ENCODE measurements at places on chromosomes 1 and 21.

DNA sequence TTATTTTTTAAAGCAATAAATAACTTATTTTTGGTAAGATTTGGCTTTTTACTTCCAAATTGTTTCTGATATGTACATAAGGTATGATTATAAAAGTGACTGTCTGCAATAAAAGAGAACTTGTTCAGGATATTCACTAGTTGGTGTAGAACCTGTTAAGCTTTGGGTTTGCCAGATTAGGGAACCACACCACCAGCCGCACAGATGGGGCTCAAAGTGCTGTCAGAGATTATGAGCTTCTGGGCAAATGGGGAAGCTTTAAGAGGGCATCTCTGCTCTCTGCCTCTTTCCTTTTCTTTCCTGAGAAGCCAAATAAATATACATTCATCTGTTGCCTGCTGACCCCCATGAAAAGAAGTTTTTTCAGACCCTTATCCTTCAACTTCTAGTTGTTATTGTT lies 25.4 kb downstream of the IVNS1ABP start:
- no peak for DNase-seq

GRCh38 chr1:6419397-6419803 lies 319 bp downstream of the HES2 start:
- no peak for DNase-seq

DNA sequence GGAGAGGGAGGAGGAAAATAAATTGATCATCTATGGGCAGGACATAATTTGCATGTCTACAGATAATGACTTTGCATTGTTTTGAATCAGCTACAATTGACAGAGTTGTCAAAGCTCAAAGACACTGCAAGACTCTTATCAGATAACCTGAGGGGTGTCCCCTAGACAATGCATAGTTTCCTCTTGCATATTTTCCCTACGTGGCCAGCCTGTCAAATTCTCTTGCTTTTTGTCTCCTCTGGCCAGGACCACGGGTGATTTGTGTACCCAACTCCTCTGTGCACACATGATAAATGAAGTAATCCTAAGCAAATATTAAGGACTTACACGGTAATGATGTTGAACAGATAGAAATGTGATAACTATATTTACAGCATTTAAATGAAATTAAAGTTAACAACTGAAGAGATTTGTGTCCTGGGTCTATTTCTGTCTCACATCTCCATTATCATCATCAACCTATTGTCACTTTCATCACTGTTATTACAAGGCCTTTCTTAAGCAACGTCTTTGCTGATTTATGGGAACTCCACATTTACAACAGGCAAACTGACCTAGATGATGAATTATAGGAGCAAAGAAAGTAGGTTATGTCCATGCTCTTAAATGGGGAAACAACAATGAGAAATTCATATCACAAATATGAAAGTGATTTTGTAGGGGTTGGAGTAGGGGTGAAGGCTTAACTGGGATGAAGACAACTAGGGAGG lies 18.8 kb downstream of the BATF3 start:
- DNase-seq = no peak

DNA sequence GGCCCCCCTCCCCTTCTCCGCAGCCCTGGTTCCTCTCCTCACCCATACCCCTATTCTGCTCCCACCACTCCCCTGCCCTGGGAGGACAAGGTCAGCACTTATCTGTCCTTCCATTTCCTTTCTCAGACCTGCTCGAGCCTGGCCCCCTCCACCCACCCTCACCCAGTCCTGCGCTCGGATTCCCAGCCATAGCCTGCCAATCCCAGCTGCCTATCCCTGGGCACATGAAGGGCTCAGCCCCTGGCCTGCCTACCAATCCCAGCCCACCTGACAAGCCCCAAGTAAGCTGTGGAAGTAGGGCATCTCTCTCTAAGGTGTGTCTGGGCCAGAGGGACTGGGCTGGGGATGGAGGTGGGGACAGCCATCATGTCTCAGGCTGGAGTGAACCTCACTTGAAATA lies 5.4 kb downstream of the BLACAT1 start:
- no peak for DNase-seq

GRCh38 chr1:119141020-119141424 lies 569 bp upstream of the WARS2 start:
- no peak for DNase-seq

DNA sequence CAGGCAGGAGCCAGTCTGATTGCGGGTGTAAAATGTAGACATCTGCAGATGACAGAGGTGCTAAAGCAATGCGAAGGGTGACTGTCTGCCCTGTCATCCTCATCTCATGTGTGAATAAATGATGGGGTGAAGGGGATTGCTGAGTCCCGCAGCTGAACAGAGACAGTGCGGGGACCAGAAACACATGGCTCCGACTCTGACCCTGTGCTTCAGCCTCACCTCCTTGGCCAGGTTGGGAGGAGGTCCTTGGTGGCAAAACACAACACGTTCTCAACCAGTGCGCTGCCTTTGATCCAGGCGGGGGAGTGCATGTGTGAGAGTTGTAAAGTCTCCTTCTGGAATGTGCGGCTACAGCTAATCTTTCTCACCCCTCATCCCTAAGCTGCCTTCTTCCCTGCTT lies 32.0 kb upstream of the TTC22 start:
- no peak for DNase-seq

DNA sequence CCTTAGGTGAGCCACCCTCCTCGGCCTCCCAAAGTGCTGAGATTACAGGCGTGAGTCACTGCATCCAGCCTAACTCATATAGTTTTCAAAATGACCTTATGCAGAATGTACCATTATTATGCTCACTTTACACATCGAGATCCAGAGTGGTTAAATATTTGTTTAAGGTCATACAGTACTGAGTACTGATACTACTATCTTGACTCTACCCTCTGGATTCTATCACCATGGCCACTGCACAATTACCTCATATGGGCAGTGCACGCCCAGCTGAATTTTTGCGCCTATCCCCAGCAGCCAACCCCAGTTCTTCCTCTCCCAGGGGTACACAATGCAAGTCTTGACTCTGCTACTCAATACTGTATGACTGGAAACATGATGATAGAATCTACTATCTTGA lies 56.7 kb downstream of the EDARADD start:
- no peak for DNase-seq

- no peak for DNase-seq
Observed at GRCh38 chr1:26028490-26028980, 7.0 kb downstream of the EXTL1 start.

- DNase-seq = no peak
Observed at GRCh38 chr1:117970252-117970651, 40.7 kb downstream of the WDR3 start.

DNA sequence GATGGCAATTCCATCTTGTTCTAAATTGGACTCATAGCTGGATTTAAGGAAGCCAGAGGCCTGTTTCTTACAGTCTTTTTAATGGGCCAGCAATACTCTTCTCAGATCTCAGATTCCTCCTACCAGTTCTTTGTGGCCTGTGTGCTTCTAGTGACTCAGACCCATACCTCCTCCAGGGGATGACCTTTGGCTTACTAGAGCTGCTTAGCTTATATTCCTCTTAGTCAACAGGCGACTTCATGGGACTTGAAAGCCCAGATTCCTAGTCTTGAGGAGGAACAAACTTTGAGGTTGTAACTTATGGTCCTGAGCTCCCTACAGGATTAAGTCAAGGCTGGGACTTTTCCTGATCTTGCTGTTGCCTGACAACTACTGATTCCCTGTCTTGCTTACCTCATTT lies 12.4 kb upstream of the PAPPA2 start:
- no peak for DNase-seq

- DNase-seq = no peak
Observed at GRCh38 chr1:46425726-46426125, 31.6 kb downstream of the FAAH start.

GRCh38 chr1:41568204-41568603 lies 83.7 kb upstream of the EDN2 start:
- no peak for DNase-seq

- DNase-seq = no peak
Observed at GRCh38 chr1:154831462-154831861, 38.6 kb downstream of the KCNN3 start.
